GM10248 (cell line): ENCODE measurements at places on chromosomes 13 and 19.

- DNase-seq, result no peak
Measured at GRCh38 chr19:374183-374885, 29.7 kb upstream of the MIER2 start.

- no peak for DNase-seq
Measured at GRCh38 chr19:1240925-1241324, 626 bp upstream of the ATP5F1D start.

GRCh38 chr19:40331052-40331451 lies 17.1 kb downstream of the C19orf47 start:
- DNase-seq, result no peak

GRCh38 chr13:32153056-32153455 lies 121.5 kb downstream of the FRY start:
- no peak for DNase-seq

GRCh38 chr13:33711436-33711835 lies 106.5 kb upstream of the RFC3 start:
- DNase-seq, result no peak

DNA sequence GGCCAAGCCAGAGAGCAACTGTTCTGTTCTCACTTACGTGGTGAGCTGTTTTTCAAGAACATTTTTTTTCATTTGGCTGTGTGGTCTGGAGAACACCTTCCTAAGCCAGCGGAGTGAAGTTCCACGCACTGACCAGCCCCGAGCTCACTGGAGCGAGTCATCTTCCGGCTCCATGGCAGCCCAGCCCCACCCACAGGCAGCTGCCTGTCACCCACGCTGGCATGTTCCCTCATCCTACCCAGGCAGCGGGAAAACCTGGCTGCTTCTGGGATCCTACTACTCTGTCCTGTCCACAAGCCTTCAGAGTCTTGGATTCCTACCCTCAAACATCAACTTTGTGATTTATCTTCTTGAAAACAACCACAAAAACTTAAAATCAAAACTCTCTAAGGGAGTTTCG lies 76.2 kb downstream of the GGACT start:
- no peak for DNase-seq

DNA sequence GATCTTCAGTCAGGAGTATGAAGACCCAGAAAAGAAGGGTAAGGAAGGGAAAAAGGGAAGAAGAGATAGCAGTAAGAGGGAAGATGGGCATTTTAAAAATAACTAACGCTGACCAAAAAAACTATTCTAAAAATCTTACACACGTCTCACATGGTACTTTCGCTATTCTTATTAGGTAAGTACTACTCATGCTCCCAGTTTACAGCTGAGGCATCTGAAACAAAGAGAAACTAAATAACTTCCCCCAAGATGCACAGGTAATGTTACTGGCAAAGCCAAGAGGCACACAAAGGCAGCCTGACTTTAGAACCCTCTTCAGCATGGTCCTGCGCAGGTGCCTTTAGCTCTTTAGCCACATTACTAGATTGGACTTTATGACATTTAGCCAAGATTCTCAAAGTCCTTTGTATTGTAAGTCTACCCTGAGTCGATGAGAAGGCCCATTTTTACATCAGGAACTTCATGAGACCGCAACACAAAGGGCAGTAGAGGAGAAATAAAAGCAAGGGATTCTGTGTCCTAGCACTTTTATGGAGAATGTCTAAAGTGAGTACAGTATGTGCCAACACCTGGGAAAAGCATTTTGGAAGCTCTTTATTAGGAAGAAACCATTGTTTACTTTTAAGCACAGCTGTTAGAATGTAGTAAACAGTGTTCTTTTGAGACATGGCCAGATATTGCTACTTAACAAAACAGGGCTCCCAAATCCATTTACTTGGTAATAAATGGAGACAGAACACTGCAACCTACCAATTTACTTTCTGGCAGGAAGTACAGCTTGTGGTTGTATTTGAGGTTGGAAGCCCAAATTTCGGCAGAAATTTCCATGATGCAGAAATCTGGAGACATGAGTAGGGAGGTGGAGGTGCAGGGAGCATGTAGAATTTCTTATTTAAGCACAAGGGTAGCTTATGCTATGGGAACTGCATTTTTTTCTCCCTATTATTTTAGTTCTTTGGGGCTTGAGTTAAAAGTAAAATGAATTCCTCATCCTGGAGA lies 250.7 kb downstream of the KCTD12 start:
- DNase-seq, result no peak

DNA sequence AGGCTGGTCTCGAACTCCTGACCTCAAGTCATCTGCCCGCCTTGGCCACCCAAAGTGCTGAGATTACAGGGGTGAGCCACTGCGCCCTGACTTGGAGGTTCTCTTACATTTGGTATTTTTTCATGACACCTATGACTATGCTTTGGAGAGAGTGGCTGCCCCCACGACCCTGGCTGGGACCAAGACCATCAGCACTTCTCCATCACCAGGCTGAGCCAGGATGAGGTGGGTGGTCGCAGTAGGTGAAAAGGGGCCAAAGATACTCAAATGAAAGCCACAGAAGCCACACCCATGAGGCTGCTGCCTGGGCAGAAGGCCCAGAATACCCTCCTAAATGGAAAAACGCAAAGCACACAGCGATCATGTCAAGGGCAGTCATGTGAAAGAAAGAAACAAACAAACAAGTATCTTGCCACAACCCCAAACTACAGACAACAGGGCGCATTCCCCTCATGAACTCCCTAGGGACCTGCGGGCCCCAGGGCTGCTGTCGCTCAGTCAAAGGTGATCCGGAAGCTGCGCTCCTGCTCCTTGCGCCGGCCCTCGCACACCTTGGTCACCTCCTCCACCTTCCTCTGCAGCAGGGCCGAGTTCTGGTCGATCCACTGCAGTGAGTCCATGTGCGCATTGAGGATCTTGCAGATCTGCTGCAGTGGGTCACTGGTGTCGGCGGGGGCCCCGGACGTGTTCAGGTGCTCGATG lies 11.2 kb upstream of the IL4I1 start:
- DNase-seq, result no peak

- no peak for DNase-seq
Measured at GRCh38 chr13:111145506-111145905, 30.4 kb downstream of the ARHGEF7 start.

- no peak for DNase-seq
Measured at GRCh38 chr19:51163257-51163656, 21.2 kb downstream of the SIGLEC7 start.
